Suppressor macrophage (primary cell): ENCODE measurements at places on chromosomes 11 and 22.
A peak's percentile ranks its signal among the peaks of the same experiment; 100 is the strongest.

DNA sequence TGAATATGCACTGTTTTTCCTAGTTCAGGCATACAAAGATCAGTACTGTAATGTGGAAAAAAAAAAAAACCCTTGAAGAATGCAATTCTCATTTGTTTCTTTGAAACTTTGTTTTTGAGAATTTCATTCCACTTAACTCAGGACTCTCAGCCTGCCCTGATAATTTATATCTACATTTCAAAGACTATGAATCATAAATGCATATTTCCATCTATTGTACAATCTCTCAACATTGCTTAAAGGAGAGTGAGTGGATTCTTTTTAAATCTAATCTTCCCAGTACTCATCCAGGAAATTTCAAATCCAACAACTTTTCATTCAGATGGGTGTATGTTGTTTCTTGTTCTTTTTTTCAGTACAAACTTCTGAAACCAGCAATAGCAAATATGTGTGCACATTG, 322.2 kb upstream of the DDI1 start:
- DNase-seq, result no peak

- DNase-seq, result no peak
These were observed 55.1 kb upstream of the PDGFD start for GRCh38 chr11:104219096-104219495.

GRCh38 chr11:8039530-8040260, 41.3 kb upstream of the TUB start:
- DNase-seq, result no peak

- no peak for DNase-seq
These were observed 69.5 kb downstream of the ARHGAP42 start for GRCh38 chr11:100756559-100756958.

DNA sequence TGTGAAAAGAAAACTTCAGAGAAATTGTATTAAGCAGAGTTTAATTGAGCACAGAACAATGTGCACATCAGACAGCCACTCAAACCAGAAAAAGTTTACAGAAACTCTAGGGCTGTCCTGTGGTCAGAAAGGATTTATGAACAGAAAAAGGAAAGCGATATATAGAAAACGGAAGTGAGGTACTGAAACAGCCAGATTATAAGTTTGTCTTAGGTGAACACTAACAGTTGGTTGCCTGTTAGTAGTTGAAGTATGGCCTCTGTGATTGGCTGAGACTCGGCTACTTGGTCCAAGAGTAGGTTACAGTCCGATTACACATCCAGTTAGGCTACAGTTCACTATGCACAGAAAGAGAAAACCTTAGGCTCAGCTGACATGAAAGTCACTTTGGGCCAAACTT, 1232.5 kb upstream of the RAG2 start:
- DNase-seq, result no peak

GRCh38 chr11:125224391-125225021, 60.0 kb downstream of the PKNOX2 start:
- peak; percentile 16 for DNase-seq

DNA sequence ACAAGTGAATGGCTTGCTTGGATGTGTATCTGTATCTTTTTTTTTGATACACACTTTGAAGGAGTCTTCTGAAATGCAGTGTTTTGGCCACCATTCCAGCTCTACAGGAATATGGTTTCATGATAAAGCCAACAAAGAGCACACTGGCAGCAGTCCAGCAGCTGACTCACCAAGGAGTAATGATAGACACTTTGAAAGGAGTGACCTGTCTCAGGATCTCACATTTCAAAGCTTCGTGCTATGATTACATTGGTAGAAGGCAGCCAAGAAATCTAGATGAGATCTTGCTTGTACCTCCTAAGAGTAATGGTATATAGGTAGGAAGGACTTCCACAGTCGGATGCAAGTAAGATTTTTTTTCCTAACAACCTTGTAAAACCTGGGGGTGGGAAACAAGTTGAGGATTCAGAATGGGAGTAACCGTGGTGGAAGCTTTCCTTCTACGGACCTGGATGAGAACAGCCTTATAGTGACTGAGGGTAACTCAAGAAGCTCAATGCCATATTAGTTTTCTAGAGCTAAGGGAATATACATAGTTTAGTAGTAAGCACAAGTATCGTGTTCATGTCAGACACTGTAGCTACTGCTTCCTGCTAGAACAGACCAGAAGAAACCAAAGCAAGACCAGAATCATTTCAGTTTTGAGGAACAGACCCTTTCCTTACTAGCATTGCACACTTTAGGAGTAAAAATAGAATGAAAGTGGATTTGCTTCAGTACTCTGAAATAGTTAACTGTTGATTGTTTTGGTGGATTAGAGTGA, 25.0 kb downstream of the MTMR3 start:
- DNase-seq, result peak; percentile 79

DNA sequence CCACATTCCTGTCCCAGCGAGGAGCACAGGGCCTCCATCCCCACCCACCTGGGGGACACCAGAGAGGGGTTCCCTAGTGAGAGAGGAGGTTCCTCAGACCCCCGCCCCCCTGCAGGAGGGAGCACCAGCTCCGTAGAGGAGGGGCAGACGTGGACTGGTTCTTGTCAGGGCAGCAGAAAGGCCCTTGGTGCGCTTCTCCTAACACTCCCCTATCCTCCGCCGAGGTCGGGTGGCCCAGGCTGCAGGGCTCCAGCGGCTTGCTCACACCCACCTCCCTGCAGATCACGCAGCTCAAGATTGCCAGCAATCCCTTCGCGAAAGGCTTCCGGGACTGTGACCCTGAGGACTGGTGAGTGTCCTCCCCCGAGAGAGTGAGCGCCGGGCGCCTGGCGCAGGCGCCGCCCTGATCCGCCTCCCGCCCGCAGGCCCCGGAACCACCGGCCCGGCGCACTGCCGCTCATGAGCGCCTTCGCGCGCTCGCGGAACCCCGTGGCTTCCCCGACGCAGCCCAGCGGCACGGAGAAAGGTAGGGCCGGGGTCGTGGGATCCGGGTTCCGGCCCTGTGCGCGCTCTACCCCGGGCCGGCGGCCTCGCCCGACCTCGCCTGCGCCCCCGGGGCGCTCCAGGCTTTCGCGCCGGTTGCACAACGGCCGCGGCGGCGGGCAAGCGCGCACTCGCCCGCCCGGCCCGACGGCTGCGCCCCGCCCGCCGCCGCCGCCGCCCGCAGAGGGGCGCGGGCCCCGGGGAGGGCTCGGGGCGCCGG, 5.1 kb downstream of the TBX1 start:
- peak; percentile 82 for DNase-seq
